ENCODE measurements at places on chromosomes 12 and 14.

GRCh38 chr12:25970082-25970481 lies 11.6 kb downstream of the RASSF8 start:
- no peak for DNase-seq

DNA sequence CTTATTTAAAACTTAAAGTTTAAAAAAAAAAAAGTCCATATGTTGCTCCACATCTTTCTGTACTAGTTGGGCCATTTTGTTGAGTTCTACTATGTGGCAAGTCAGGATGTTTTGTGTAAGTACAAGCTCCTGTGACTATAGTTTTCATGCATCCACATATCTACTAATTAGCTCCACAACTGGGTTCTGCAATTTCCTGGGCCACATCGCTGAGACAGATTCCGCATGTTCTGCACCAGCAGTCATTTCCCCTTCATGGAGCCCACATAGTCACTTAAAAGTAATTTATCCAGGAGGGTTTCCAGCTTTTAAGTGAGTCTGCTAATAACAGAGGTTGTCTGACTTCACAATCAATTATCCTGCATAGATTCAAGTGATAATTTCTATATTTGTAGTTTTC lies 461.4 kb downstream of the ZFP36L1 start:
- DNase-seq = no peak

DNA sequence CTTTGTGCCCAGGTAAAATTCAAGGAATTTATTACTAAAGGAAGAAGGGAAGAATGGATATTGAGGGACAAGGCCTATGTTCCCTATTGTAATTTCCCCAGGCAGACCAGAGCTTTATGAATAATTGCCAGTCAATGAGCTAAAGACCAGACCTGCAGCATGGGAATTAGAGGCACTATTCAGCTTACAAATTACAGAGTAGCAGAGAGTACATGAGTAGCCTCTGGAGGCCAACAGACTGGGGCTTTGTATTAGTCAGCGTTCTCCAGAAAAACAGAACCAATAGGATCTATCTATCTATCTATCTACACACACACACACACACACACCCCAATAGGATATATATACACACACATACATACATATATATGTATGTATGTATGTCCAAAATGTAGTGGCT lies 120.0 kb upstream of the RPH3A start:
- DNase-seq = no peak

DNA sequence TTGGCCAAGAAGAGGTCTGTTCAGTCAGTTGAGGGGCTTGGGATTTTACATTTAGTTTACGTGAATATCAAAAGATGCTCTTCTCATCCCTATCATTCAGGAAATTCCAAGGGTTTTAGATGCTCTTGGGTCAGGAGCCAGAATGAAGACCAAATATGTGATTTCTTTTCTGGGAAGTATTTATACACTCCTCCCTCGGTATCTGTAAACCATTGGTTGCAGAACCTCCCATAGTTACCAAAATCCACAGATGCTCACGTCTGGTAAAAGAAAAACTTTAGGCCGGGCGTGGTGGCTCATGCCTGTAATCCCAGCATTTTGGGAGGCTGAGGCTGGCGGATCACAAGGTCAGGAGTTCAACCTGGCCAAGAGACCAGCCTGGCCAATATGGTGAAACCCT lies 75.9 kb downstream of the TNFAIP2 start:
- DNase-seq = no peak

DNA sequence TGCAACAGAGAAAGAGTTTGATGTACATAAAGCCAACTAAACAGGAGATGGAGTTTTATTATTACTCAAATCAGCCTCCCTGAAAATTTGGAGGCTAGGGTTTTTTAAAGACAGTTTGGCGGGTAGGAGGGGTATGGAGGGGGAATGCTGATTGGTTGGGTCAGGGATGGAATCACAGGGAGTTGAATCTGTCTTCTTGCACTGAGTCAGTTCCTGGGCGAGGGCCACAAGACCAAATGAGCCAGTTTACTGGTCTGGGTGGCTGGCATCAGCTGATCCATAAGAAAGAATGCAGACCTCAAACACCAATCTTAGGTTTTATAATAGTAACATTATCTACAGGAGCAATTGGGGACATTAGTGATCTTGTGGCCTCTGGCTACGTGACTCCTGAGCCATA lies 64.9 kb downstream of the RIN3 start:
- DNase-seq = no peak

All from H4 (cell line).